ENCODE measurements at places on chromosomes 7 and 10.

DNA sequence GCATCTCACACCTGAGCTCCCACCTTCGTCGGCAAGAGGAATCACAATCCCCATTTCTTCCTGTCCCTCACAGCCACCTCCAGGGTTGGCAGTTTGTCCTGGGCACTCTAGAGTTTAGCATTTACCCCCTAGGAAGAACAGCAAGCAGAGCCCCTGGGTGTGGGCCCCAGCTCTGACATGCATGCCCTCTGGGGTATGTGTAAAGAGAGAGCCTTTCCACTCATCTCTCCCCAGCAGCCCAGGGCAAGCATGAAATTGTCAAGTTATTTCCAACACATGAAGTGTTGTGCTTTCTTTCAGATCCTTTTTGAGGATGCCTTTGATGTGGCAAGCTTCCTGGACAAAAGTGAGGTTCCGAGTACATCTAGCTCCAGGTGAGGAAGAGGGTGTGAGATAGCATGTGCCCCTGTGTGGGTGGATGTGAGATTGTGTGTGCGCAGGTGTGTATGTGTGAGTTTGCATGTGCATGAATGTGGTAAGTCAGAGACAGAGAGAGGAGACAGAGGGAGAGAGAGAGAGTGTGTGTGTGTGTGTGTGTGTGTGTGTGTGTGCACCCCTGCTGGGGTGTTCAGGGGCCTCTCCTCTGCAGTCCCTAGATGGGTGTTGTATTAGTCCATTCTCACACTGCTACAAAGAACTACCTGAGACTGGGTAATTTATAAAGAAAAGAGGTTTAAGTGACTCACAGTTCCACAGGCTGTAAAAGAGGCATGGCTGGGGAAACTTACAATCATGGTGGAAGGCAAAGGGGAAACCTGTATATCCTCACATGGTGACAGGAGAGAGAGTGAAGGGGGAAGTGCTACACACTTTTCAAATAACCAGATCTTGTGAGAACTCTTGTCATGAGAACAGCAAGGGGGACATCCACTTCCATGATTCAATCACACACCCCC is 18.1 kb downstream of the STRA8 start:
- DNase-seq, result no peak

DNA sequence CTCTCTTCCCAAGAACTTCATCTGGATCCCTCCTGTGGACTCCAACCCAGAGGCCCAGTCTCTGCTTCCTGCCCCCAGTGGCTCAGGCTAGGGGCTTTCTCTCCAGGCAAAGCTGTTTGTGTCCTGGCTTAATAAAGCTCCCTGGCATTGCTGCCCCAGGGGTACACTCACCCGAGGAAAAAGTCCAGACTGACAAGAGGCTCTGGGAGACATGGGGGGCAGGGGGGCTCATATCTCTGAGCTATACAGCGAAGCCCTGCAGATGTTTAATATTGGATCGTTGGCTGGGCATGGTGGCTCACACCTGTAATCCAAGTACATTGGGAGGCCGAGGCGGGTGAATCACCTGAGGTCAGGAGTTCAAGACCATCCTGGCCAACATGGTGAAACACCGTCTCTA is 10.7 kb upstream of the COMTD1 start:
- no peak for DNase-seq

- no peak for DNase-seq
These were observed 6.6 kb upstream of the ZNF786 start for GRCh38 chr7:149097088-149097487.

DNA sequence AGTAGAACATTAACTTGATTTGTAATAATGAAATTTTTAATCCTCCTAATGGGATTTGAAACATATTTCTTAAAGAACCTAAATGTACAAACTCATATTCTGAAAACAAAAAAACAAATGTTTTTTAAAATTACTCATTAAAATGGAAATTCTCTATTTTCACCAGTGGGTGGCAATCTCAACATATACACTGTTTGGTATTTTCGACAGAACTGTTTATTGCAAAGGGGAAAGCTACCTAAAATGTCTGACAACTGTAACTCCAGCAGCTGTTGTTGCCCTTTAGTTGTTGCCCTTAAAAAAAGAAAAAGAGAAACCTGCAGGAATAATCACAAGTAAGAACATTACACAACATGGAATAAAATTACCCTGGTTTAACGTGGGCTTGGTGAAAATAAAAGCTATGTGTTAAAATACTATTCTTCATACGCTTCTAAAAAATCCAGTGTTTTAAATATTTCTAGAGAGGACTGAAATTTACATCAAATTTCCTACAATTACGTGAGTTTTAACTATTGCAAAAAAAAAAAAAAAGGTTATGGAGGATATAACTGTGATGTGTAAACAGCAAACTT is 54.5 kb downstream of the COL1A2 start:
- DNase-seq, result no peak

DNA sequence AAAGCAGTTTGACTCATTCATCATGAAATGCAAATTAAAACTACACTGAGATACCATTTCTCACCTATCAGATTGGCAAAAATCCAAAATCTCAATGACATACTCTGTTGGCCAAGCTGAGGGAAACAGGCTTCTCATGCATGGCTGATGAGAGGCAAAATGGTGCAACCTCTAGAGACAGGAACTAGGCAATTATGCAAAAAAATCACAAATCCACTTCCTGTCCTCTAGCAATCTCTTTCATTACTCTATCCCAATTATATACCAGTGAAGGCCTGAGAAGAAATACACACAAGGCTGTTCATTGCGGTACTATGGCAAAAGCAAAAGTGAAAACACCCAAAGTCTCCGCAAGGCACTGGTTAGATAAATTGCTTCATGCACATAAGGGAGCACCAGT is 25.9 kb upstream of the PTPRN2 start:
- DNase-seq, result no peak

DNA sequence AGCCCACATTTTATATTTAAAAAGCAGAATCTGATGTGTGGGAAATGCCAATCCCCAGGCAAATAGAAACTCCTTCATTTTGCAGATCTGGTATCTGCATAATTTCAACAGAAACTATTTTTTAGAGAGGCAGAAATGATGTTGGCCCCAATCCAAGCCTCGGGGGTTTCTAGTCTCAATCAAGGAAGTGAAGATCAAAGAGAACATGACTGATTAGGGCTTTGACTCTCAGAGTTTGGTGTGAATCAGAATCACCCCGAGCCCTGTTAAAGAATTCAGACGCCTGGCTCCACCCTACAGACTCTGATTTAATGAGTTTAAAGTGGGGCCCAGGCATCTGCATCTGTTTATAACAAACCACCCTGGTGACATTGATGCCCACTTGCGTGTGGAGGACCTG is 36.7 kb upstream of the UBE2H start:
- no peak for DNase-seq

GRCh38 chr10:17445400-17445998 is 8.9 kb downstream of the ST8SIA6 start:
- DNase-seq, result no peak

- DNase-seq, result no peak
These were observed 119.1 kb downstream of the CNOT4 start for GRCh38 chr7:135390829-135391228.

Measured in SIG-M5 (cell line).